Substantia nigra (tissue), 51 donors: ENCODE measurements at places on chromosomes 3 and 15.

DNA sequence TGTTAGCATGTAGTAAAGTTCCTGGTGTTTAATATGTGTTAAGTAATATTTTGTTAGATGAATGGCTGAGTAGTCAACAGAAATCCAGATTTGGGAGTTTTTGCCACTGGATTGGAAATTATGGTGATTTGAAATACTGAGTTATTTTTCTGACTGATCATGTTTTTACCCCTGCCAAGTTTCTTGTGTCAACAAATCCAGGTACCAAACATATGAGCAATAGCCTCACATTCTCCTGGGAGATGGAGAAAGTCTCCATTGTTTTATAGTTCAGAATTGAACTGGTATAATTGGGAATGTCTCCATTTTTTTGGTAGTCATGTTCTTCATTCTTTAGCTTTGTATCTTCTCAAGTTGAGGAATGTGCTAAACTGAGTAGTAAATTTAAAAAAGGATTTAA lies 767.2 kb upstream of the LMCD1 start:
- no peak for DNase-seq

- DNase-seq = no peak
Measured at GRCh38 chr3:192855434-192855833, 62.2 kb downstream of the MB21D2 start.

DNA sequence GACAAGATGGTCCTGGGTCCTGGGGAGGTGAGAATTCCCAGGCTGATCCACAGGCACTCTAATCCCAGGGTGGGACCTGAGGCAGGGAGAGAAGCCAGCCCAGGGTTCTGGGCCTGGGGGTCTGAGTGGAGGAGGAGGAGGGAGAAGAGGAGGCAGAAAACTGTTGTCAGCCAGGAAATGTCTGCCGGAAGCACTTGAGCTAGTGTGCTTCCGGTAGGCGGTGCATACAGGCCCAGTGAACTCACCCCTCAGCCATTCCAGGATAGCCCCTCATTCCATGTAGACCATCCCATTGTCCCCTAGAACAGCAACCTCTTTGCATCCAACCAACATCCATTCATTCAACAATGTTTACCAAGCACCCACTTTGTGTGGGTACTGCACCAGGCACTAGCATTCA lies 47.9 kb upstream of the LCTL start:
- no peak for DNase-seq

GRCh38 chr3:160755776-160756304 lies at the start of gene PPM1L:
PPM1L (plus strand) TSS chr3:160756231.
- peak; percentile 50 for DNase-seq

DNA sequence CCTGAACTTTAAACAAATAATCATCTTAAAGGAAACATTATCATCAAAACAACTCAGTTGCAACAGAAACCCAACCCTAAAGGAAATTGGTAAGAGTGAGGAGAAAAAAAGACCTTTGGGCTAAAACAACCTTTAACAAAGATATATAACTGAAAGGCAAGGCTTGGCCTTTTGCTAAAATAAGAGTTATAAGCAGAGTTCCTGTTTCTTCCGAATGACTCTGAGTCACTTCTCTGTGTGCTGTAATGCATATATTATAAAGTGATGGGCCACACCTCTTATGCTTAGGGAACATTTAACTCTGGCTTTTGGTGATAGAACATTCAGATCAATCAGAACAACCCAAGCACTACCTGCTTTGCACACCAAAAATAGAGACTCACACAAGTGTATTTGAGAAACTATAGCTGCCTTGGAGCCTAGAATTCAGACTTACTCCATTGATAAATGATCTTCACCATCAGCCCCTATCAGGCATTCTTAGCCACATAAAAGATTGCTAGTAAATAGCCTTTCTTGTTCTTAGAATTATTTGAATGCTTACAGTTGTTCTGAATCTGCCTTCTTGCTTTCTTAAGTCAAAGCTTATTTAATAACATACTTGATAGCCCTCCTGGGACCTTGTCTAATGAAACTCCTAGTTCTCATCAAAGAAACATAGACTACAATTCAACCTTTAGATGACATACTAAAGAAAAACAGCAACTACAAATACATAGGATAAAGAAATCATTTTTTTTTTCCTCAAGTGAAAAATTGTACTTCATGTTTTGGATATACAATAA lies 294.2 kb upstream of the SEMA6D start:
- DNase-seq = no peak

DNA sequence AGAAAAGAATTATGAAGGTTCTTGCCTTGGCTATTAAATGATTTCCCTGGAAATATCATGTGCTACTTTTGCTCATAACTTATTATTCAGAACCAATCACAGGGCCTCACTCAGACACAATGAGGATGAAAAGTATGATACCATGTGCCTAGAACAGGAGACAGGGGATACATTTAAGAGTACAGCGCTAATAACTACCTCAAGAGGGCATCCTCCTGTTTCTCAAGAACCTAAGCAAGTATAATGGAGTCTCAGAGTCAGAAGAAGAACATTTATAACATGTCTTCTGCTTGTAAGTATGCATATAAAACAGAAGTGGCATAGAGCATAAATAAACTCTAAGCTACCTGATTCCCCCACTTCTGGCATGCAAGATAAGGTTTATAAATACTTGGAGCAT lies 125.4 kb upstream of the MME start:
- no peak for DNase-seq

DNA sequence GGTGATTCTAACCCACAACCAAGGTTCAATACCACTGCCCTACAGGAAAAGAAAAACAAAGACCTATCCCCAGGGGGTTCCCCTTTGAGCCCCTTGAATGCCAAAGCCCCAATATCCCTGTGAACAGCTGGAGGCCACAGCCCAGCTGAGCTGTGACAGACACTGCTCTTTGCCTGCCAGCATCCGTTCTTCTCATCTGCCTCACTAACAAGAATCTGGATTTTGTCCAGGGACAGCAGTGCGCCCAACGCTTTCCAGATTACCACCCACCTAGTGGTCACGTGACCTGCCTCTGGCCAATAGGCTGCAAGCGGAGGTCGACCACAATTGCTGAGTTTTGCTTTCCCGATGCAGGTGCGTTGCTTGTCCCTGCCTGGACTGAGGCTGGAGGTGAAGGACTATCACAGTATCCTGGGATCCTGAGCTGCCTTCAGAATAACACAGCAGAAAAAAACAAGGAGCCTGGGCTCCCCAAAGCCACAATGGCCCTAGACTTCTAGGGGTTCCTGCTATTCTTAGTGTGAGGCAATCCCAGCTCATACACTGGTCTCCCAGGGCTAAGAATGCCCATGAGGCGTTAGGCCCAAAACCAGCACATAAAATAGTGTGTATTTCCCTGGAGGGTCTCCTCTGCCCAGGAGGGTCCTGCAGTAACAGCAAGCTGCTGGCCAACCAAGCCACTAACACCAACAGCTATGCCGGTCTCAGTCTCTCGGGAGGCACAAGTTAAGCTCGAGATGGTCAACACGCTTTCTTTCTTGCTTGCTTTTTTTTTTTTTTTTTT lies 13.8 kb downstream of the BDH1 start:
- DNase-seq = no peak

GRCh38 chr15:35540021-35540420 lies 5.9 kb downstream of the DPH6 start:
- DNase-seq = no peak

DNA sequence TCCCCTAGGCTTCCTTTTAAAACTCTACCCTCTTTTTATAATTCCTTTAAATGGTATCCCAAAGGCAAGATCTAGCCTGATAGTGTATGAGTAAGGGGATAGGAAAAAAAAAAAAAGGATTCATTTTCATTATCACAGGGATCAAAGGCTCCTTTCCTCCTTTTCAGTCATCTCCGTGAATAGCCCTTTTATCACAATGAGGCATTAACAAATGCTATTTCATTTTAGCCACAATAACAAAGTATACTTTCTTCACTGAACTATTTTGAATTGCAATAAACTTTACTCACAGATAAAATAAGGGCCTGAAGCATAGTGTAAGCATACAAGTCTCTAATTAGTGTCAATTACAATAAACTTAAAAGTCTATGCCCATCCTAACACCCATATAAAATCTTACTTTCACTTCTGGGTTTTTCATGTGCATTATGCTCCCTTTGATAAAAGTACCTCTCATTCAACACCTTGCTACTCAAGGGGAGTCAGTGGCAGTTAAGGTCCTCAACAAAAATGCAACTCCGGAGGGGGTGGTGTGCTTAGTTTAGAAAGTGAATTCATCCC lies 8.6 kb downstream of the HIGD1A start:
- DNase-seq = no peak

- DNase-seq = no peak
Measured at GRCh38 chr3:171459137-171459941, 866 bp downstream of the TNIK start.

DNA sequence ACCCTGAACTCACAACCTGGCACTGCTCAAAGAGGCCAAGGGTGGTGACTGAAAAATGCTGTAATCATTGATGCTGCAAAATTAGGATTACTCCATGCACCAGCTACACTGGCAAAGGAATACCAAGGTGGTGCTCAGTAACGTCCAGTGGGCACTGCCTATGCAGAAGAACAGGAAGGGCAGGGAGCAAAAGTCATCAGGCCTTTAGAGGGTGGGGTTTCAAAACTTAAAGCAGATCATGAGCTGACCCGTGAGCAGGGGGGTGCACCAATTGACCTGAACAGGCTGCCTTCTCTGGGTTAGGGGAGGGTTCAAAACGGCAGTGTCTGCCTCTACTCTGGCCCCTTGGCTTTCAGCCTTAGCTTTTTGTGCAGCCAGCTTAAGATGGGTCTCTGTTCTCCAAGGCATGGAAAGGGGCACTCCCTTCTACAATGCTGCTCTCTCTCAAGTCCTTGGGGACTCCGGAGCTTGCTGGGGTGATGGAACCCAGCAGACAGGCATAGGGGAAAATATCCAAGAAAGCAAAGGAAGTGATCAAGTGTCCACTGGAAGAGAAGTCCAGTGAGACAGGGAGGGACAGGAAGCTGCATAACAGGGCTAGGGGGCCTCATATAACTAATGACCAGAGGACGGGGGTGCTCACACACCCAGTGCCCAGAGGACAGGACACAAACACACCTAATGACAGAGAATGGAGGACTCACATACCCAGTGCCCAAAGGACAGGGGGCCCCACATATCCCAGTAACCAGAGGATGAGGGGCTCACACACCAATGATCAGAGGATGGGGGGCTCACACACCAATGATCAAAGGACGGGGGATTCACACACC lies 11.4 kb downstream of the RAB6B start:
- DNase-seq = no peak

DNA sequence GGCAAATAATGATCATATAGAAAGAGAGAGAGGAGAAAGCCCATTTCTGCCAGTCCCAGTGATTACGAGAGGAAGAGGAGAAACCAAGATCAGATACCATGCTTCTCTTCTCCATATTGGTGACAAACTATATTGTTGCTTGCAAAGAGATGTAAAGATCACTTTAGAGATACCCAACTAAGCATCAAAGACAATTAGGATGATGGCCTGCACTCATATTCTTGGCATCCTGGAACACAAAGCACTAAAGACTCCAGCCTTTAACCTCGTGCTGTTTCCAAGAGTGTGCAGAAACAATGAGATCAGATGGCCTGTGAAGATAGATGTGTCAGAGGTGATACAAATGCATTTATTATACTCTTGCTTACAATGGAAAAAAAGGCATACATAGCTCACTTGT lies 170.7 kb upstream of the TP63 start:
- no peak for DNase-seq
